ENCODE measurements at places on chromosomes 2 and 18. TPM values are rescaled to one million over a fixed set of nuclear protein-coding genes. Genes with fewer than 3 reads are reported as not detected.

Gene INHBB
- 0.52 TPM for total RNA-seq

Gene PFN4
- not detected for total RNA-seq

Gene OR6B2
- total RNA-seq, result not detected

Gene COLEC12
- 0.52 TPM for total RNA-seq

Gene FAM237A
- not detected for total RNA-seq

Gene PROC
- total RNA-seq, result 0.25 TPM

Gene IGFBP2
- 42.6 TPM for total RNA-seq

Gene TMEM178A
- 2.9 TPM for total RNA-seq

Gene VWC2L
- 0.15 TPM for total RNA-seq

Gene TLX2
- total RNA-seq, result not detected

Gene TMEM247
- not detected for total RNA-seq

DNA sequence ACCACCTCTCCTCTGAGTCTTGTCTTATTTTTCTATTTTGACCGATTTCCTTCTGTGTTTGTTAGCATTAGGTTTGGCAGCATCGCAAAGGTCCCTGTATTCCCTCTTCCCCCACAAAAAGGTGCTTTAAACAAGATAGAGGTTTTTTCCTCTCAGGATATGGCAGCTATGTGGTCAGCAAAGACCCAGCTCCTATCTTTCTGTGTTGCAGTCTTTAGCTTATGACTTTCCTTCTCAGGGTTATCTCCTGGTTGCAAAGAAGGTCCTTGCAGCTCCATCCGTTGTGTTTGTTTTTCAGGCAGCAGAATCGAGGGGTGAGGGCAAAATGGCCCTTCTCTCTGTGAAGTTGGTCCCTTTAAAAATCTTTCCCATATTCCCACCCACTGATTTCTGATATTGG is 38.4 kb downstream of the GALNT1 start:
- DNase-seq, result no peak

- DNase-seq, result no peak
Observed at GRCh38 chr18:28357766-28358401, 181.0 kb upstream of the CDH2 start.

DNA sequence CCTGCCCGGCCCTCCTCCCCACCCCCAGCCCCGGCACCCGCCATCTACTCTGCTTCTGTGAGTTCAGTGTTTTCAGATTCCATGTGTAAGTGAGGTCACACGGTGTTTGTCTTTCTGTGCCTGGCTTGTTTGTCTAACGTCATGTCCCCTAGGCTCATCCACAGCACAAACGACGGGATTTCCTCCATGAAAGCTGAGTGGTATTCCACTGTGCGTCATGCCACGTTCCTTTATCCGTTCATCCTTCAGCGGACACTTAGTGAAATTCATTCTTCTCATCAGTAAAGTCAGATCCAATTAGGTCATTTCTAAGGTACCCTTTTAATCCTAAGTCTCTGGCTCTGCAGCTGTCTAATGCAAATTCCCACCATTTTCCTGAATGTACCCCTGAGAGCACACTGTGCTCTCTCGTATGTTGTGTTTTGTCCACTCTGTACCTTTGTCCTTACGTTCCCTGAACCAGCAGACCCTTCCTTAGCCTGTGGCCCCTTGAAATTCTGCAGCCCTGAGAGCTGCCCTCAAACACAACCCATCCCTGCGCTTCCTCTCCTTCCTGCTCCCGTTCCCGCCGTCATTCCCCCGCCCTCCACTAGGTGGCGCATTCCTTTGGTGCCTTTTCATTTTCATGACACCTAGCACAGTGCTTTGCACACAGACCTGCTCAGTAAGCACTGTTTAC is 44.1 kb downstream of the TRAPPC12 start:
- peak; percentile 22 for DNase-seq

- DNase-seq, result peak; percentile 78
Observed at GRCh38 chr2:98944775-98945174, 8.8 kb upstream of the CRACDL start.

DNA sequence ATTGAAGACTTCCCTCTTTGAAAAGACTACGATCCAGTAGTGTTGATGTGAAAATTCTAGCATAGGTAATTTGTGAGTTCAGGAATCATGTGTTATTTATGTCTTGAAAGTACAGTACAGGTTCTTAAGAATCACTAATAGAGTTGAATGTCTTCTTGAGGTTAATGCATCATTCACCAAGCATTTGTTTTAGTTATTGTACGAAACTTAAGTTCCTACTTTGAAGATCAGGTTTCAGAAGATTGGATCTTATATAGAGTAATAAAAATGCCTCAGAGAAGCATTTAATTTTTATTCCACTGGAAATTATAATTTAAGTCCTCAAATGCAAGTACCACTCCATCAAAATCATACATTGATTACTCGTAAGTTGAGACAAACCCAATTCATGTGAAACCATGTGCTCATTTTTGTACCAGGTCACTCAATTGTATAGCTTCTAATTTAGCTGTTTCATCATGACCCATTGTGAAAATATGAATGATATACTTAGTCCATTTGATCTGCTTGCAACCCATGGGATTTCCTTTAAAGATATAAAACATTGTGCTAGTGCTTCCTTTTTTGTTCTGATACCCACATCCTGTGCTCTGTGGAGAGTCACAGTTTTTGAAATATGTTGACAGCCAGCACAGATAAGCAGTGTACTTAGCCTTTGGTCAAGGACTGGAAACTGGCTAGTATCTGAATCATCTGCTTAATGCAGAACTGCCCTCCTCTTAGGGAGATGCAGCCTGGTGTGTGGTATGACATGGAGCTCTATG is 22.5 kb upstream of the RAB27B start:
- DNase-seq, result peak; percentile 38

GRCh38 chr2:1407950-1408675 is 5.2 kb upstream of the TPO start:
- DNase-seq, result no peak

- no peak for DNase-seq
Observed at GRCh38 chr18:25349131-25349925, 2.6 kb downstream of the ZNF521 start.

DNA sequence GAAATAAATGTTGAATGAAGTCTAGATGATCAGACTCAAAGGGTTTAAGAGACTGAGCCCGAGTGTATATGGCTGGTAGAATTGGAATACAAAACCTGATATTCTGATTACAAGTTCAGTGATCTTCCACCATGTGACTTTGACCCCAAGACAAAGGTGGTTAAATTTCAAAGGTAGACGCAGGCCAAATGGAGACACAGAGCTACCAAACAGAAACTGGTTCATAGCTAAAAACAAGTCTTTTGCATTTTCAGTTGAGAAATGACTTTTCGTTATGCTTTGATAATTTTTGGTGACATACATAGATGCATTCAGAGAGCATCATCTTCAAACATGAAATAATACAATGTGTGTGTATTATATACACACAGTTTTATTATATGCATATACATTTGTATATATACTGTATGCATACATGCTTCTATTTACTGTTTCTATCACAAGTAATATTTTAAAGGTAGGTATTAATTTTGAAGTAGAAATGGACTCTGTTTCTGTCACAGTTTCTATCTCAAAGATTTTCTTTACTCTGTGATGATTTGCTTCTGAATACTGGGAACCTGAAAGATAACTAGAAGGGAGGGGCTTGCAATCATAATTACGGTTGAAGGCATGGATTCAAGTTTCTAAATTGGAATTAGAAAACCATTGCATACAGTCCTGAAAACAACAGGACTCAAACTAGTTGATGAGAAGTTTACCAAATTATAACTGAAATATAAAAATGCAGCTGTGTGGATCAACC is 142.3 kb downstream of the ABCA12 start:
- DNase-seq, result no peak

- peak; percentile 33 for DNase-seq
Observed at GRCh38 chr18:9663377-9663776, 44.7 kb upstream of the RAB31 start.

DNA sequence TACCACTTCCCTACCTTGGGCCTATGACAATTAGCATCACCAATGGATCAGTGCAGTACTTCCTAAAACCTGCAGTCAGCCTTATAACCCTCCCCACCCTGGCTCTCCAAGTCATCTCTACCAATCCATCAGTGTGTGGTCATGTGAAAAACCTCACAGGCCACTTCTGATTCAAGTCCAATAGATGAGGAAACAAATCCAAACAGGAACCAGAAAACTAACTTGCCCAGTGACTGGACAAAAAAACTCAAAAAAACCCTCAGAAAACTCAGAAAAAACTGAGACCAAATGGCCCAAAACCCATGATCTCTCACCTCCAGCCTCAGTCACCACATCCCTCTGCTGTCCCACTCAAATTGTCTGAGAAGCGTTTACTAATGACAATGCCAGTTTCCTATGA is 43.3 kb downstream of the TGFA start:
- DNase-seq, result peak; percentile 63

DNA sequence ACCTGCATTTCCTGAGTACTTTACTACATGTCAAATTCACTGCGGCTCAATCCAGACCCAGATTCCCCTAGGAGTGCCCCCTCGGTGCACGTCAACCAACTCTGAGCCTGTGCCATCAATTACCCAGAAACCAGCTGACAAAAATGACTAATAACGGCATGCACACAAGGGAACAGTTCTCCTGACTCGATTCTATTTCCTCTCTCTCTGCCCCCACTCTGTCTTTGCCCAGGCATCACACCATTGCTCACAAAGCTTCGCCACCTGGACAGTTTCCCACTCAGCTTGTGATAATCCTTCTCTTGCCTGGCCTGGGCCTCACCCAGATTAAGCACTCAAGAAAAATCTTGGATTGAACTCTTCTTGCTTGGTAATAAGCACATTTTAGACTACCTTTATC is 115.3 kb upstream of the NDUFV2 start:
- no peak for DNase-seq

DNA sequence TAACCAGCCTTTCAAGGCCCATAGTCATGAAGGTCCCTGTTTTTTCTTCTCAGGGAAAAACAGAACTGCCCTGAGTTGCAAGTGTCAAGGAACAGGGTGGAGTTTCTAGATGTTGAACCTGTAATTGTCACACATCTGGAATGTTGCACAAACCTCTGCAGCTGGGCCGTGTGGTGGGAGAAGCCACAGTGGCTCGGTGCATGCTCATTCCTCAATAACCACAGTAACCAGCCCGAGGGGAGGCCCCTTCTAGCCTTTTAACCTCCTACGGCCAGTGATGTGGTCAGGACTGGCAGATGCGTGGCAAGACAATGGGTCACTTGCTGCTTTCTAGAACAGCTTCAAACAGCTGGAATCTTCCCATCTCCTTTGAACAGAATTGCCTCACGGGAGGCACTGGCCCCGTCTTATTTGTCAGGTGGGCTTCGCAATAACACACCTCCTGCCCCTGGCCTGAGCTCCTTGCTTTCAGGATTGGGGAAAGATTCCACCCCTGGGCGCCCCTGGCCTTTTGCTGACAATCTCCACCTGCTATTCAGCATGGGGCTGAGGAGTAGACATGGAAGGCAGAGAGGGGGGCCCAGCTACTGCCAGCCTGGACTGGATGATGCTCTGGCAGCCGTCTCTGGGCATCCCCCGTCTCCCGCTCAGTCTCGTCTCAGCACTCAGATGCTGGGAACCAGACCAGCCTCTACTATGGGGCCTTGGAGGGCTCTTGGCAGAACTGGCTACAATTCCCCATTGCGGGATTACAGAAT is 102.9 kb downstream of the KLHL29 start:
- peak; percentile 80 for DNase-seq

DNA sequence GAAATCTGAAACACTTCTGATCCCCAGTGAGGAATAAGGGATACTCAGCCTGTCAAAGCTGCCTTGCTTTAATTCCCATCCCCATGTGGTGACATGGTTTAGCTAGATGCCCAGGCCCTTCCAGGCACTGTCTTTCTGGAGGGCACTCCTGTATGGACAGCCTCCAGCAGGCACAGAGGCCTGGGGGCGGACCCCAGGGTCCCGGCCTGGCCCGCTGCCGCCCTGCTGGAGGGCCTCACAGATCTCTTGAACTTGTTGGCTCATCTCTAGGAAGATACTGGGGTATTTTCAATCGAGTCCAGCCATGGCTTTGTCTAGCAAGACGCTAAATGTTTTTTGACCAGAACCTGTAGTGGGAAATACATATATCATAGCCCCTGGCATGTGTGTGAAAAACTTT is 21.0 kb upstream of the CNNM3 start:
- no peak for DNase-seq

DNA sequence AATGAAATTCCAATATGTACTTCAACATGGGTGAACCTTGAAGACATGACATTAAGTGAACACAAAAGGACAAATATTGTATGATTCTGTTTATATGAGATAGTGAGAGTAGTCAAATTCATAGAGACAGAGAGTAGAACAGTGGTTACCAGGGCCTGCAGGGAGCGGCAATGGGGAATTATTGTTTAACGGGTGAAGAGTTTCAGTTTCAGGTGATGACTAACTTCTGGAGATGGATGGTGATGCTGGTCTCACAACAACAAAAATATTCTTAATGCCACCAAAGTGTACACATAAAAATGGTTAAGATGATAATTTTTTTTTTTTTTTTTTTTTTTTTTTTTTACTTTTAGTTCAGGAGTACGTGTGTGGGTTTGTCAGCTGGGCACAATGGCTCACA is 109.4 kb upstream of the TMEM200C start:
- DNase-seq, result no peak

GRCh38 chr2:107931412-107931811 is 54.9 kb upstream of the SLC5A7 start:
- peak; percentile 3 for DNase-seq

GRCh38 chr18:35841283-35841682 is 131.2 kb upstream of the RMP24 start:
- no peak for DNase-seq

GRCh38 chr18:23938043-23938756 is 76.4 kb upstream of the TTC39C start:
- DNase-seq, result no peak

GRCh38 chr18:24414349-24415003 is 12.0 kb upstream of the IMPACT start:
- no peak for DNase-seq

GRCh38 chr18:43012951-43013350 is 102.5 kb downstream of the RIT2 start:
- no peak for DNase-seq

DNA sequence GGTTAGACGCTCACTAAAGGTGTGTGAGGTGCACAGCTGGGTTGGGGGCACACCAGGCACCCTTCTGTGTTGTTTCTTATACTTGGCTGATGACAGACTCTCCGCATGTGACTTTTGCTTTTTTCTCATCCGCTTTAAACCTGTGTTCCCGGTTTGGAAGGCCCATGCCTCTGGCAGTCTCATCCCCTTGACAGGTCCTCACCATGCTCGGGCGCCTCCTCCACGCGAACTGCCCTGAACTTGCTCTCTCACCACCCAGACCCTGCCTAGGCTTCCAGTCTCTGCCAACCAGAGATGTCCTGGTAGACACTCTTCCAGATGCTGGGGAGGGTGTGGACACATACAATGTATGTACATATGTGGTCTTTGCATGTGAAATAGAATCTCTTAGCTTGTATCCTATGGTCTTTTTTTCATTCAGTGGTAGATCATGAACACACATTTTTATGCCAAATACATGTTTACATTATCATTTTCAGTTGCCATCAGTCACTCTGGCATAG is 79.8 kb downstream of the LIMS1 start:
- no peak for DNase-seq

GRCh38 chr2:20214566-20215182 is 10.3 kb downstream of the SDC1 start:
- DNase-seq, result no peak

- DNase-seq, result no peak
Observed at GRCh38 chr2:133266041-133266925, 302.0 kb downstream of the NCKAP5 start.
